Dermis lymphatic vessel endothelial cell (primary cell): ENCODE measurements at places on chromosomes 3 and 15. TPM values are rescaled to one million over a fixed set of nuclear protein-coding genes. Genes with fewer than 3 reads are reported as not detected.

FANCD2OS gene
- total RNA-seq = not detected in 2 replicates

ALG1L2 gene
- not detected in 2 replicates for total RNA-seq

ASB14 gene
- total RNA-seq = not detected in 2 replicates

ARRDC4 gene
- total RNA-seq = 1.1 and 1.6 TPM in 2 replicates

GAP43 gene
- total RNA-seq = not detected in 2 replicates

RAB6B gene
- 0.87 and 1.0 TPM in 2 replicates for total RNA-seq

NRG4 gene
- not detected in 2 replicates for total RNA-seq

AADACL2 gene
- not detected in 2 replicates for total RNA-seq

C3orf22 gene
- not detected in 2 replicates for total RNA-seq

GOLGA8H gene
- total RNA-seq = 0.69 and 0.98 TPM in 2 replicates

BCL2A1 gene
- total RNA-seq = 0.09 TPM in 1 of 2 replicates, not detected in the other

SEMA6D gene
- 0.65 and 1.5 TPM in 2 replicates for total RNA-seq

TICRR gene
- 0.43 and 0.69 TPM in 2 replicates for total RNA-seq

LINGO1 gene
- 0.09 and 0.33 TPM in 2 replicates for total RNA-seq

C3orf85 gene
- total RNA-seq = not detected in 2 replicates

TMC3 gene
- not detected in 2 replicates for total RNA-seq
